ENCODE measurements at places on chromosomes 12 and 14.

DNA sequence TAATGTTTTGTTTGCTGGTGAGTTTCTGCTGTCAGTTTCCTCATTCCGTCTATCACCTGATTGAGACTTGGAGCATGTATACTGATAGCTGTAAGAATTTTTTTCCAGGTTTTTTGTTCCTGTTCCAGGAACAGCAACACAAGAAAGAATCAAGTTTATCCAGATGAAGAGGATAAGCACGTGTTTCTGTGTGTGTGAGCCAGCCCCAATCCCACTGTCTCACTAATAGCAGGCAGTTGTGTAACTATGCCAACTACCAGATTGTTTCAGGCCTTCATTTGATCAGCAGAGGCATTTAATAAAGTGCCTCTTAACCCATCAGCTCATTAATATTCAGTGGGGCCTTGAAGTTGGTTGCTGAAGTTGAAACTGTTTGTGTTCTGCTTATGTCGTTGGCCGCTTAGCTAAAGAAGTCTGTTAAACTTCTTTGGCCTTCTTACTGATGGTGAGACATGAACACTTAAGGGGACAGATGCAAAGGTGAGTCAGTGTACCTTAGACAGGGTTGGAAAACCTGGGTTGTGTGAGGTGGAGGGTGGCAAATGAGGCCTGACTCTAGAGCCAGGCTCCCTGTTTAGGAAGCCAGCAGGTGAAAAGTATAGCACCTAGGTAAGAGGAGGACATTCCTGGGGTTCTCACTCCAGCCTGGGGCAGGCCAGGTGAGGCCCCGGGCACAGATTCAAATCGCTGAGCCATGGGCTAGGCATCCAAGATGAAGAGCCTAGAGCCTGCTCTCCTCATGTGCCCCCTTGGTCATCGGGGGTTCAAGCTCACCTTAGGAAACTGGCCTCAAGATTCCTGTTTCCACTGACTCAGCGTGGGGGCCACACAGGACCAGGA lies 3.7 kb downstream of the ANKRD13A start:
- peak; percentile 19 for DNase-seq

DNA sequence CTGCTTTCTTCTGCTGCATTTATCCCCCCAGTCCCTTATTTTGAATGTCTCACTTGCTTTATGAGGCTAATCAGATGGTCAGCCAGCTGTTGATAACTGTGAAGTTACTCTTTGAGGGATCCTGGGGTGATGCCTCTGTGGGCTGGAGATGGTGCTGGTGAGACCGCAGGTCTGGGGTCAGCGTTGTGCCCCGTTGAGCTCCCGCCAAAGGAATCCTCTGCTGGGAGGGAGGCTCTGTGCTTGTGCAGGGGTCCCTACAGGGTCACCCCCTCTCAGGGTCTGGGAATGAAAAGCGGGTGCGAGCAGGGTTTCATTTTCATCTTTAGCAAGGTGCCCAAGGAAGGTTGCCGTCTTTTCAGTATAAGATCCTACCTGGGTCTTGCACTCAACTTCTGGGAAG lies 161.2 kb upstream of the RTL1 start:
- DNase-seq, result no peak

- no peak for DNase-seq
Observed at GRCh38 chr14:37124614-37125013, 47.8 kb downstream of the SLC25A21 start.

DNA sequence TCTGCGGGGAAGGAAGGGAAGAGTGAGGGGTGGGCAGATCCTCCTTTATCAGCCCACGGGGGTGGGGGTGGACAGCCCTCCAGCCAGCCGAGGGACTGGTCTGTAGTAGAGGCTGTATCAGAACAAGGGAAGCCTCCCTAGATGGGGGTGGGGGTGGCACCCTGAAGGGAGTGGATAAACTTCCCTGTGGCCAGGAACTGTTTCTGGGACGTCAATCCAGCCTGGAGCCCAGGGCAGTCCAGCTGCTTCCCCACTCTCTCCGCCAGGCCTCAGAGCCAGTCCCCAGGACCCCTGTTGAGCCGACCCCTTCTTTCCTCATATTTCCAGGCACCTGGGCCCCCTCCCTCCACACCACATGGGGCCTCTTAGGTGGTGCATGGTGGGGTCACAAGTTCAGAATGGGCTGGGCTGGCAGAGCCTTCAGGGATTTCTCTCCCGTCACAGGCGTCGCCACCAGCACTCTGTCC lies 6.7 kb downstream of the PLD4 start:
- no peak for DNase-seq

DNA sequence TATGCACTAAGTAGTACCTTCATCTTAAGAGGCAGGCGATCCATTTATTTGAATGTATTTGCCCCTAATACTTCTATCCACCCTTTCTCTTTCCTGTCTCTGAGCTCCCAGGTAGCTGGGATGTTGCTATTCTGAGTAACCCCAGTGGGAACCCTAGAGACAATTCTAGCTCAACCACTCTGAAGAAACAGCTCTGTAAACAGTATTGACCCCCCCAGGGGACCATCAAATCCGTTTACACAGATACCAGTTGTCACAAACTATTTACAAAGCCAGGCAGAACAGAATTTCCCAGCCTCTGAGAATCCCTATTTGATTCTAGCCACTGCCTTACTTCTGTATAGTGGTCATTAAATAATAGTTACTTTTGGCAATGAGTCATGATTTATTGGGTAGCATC lies 64.9 kb downstream of the MIPOL1 start:
- no peak for DNase-seq

DNA sequence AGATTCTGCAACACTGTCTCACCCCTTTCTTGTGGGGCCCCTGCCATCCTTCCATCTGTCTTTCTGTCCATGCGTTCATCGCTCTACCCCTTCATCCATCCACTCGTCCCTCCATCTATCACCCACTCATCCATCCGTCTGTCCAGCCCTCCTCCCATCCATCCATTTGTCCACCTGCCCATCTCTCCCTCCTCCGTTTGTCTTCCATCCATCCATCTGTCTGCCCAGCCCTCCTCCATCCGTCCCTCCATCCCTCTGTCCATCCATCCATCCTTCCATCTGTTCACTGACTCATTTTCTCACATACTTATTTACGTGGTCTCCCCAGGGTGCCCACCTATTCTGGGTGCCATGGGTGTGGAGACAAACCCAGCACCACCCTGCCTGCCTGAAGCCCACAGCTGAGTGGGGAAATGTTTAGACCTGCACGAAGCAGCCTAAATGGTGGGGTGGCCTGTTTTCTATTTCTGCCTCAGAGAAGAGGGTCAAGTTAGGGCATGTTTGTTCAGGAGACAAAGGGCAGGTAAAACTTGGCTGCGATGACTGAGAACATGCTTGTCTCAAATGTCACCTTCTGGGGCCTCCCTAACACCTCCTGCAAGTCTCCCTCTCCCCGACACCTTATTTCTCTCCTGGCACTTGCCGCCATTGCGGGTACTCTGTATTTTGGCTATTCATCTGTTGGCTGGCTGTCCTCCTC lies 2.8 kb upstream of the SLC25A47 start:
- DNase-seq, result no peak

GRCh38 chr14:73262427-73263183 lies 25.3 kb downstream of the PAPLN start:
- no peak for DNase-seq

- no peak for DNase-seq
Observed at GRCh38 chr12:39329876-39330275, 113.0 kb downstream of the KIF21A start.

DNA sequence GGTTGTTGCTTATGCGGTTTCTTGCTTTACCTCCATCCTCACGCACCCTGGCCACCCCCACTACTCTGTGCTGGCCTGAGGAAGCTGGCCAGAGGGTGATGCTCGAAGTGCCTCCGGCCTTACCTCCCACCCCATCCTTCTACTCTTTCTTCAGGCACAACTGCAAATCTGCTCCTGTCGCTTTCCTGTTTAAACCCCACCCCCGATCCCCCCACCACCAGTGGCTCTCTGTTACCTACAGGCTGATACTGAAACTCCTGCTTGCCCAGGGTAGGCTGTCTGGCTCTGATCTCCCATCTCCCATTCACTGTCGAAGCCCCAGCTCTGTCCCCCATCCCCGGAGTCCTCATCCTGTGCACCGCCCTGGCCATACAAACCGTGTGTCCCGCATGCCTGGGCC lies 111.5 kb downstream of the PRMT8 start:
- no peak for DNase-seq

GRCh38 chr12:34207858-34208257 lies 185.6 kb downstream of the ALG10 start:
- DNase-seq, result no peak

GRCh38 chr14:64680714-64681065 lies 23.5 kb upstream of the PLEKHG3 start:
- DNase-seq, result no peak

GRCh38 chr12:123233505-123234308 lies 471 bp downstream of the MTRFR start:
- no peak for DNase-seq

DNA sequence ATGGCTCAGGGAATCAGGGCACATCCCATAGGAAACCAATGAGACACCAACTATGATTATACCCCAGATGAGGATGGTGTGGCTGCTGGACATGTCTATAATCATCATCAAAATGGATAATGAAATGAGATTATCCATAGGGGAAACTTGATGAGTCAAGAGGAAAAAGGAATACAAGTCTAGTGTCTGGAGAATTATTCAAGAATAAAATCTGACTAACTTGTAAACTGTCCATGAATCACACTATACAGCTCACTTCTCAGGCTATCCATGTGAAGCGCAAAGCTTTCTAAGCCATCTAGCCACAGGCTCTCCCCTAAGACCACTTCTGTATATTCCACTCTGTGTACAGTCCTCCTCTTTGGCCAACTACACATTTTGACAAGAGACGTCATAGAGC lies 52.5 kb downstream of the DUSP16 start:
- DNase-seq, result no peak

DNA sequence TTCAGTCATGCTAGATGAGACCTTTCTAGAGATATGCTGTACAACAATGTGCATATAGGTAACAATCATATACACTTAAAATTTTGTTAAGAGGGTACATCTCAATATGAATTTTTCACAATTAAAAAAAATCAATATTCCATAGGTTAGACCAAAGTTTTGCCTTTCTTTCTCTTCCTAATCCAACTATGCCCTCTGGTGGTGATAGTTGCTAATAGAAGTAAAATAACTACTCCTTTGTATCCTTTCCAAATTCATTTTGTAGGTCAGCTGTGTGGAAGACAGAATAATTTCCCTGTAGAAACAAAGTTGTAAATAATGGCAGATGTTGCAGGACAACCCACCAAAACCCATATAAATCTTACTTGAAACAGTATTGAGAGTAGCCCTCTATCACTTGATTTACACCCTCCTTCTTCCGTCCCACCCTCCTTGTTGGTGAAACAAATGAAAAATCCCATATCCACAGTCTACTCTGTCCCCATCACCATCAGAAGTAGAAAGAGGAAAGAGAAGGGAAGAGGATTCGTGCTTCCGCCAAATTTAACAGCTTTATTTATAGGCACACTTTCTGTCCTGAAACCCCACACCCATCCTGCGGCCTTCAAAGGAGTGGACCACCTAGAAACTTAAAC lies 34.2 kb upstream of the KICS2 start:
- DNase-seq, result peak; percentile 18

DNA sequence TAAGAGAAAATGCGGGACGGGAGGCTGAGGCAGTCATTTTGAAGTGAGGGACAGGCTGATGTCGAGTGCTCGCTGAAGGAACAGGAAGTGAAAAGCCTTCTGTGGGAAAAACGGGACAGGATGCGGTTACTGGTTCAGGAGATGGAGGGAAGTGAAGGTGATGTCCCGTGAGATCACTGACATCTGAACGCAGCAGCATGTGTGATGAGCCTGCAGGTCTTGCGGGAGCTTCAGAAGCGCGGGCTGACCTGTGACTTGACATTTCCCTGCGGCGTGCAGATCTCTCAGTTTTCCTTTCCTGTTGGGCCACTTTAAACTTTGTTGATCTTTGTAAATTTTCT lies 77.8 kb downstream of the DDX51 start:
- no peak for DNase-seq

GRCh38 chr14:38404616-38405015 lies 148.7 kb upstream of the CLEC14A start:
- DNase-seq, result no peak

DNA sequence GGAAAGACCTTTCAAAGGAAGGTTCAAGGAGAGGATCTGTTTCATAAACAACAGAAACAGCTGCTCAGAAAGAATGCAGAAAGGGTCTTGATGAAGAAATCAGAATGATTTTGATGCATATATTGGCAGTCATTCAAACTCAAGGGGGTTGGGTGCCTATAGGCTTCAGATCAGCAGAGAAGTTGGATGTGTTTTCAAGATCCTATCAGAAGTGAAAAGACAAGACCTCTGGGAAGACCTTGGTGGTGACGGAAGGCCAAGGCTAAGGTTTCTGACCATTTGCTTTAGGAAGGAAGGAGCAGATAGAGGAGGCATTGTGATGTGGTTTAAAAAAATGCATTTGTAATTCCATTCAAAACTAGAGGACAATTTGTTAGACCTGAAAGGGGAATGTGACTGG lies 15.2 kb upstream of the PTPRB start:
- no peak for DNase-seq

- no peak for DNase-seq
Observed at GRCh38 chr14:102824832-102825231, 47.6 kb downstream of the TRAF3 start.

DNA sequence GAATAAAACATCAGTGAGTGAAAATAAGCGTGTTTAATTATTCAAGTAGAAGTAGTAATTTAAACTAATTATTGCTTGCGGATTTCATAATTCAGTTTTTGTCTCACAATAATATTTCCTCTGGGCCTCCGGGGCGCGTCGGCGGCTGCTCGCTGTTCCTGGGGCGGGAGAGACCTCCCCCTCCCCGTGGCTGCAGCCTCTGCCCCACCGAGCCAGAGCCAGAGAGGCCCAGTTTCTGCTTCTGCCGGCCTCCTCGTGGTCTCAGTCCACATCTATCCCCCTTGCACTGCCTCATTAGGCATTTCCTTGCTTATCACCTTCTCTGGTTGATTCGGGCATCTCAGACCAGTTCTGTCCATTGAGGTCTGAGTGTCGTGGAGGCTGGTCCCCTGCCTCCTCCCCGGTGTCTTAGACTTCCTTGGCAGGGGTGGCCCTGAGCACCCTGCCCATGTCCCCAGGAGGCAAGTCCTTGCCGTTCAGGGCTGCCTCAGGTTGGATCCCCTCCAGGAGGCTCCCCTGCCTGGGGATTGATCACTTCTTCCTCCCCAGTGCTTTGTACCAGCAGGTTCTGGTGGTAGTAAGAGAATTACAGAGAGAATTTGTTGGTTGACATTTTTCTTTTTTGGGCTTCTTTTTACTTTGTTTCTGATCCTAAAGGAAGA lies 78.0 kb downstream of the SLC25A47 start:
- DNase-seq, result no peak

GRCh38 chr14:97281741-97282140 lies 484.6 kb downstream of the VRK1 start:
- DNase-seq, result no peak

Measured in AG09319 (cell line).